ENCODE measurements at places on chromosomes 6 and 20.

- DNase-seq: no peak
Measured at GRCh38 chr6:15674690-15675386, 12.0 kb upstream of the DTNBP1 start.

- DNase-seq: no peak
Measured at GRCh38 chr6:124723671-124724070, 238.6 kb upstream of the RNF217 start.

GRCh38 chr6:98044791-98045470 lies 761.9 kb upstream of the MMS22L start:
- no peak for DNase-seq

- DNase-seq: no peak
Measured at GRCh38 chr6:47525330-47526057, 47.9 kb downstream of the CD2AP start.

DNA sequence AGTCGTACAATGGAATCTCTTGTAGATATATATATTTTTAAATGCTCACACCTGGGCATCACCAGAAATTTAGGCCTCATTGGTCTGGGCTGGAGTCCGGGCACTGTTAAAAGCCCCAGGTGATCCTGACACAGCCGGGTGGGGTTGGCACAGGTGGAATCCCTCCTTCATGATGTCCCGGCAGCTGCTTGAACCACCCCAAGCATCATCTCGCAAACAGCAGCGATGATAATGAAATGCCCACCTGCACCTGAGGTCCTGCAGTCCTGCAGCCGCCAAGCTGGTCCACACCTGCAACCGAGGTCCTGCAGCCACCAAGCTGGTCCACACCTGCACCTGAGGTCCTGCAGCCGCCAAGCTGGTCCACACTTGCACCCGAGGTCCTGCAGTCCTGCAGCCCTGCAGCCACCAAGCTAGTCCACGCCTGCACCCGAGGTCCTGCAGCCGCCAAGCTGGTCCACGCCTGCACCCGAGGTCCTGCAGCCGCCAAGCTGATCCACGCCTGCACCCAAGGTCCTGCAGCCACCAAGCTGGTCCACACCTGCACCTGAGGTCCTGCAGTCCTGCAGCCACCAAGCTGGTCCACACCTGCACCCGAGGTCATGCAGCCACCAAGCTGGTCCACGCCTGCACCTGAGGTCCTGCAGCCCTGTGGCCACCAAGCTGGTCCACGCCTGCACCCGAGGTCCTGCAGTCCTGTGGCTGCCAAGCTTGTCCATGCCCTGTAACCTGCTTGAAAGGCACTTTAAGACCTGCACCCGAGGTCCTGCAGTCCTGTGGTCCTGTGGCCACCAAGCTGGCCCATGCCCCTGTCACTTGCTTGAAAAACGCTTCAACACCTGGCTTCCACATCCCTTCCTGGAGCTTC lies 261.2 kb downstream of the DLL1 start:
- DNase-seq: no peak

- DNase-seq: no peak
Measured at GRCh38 chr6:71375676-71376075, 87.1 kb downstream of the OGFRL1 start.

DNA sequence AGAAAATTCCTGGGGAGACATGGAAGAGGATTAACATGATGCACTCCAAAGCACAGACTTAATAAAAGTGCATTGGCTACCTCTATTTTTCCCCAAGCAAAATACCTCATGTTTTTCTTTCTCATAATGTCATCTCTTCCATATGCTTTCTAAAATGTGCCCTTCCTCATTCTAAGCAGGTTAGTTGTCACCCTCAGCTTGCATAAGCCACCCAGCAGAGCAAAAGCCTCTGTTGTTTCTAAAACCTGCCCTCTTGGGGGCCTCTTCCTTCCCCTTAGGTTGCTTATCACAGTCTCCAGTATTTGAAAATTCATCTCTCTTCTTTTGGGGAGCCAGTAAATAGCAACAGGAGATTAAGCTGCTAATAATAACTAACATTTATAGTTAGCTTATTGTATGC lies 183.6 kb upstream of the FLRT3 start:
- no peak for DNase-seq

- DNase-seq: no peak
Measured at GRCh38 chr20:50861012-50861411, 66.2 kb downstream of the BCAS4 start.

- no peak for DNase-seq
Measured at GRCh38 chr20:31488115-31488514, 13.0 kb downstream of the REM1 start.

GRCh38 chr6:73079611-73079955 lies 145.7 kb downstream of the KHDC1L start:
- DNase-seq: no peak

DNA sequence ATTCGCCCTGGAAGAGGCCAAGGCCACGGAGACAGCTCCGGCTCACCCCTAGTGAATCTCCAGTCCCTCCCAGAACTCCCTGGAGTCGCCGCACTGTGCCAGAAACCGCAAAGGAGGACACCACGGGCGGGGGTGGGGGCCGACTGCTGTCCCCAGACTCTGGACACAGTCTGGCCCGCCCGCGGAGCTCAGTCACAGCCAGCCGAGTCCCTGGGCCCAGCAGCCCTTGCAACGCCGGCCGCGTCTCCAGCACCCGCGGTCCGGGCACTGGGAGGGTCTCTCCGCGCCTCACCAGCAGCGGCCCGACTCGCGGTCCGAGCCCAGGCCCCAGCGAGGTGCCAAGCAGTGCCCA lies 518 bp downstream of the PEX6 start:
- DNase-seq: no peak

DNA sequence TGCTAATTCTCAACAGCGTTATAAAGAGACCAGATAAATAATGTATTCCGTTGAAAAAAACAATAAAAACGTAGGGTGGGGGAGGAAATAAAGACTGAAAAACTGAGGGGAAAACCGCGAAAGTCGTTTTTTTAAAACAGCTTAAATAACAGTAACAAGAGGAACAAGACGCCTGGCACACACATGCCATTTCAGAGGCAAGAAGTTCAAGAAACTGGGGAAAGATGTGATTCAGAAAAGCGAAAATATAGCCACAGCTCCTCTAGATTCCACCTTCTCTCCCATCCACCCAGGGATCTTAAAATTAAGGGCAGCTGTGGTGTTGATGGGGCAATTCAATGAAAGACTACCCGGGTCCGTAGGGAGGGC lies 1.3 kb downstream of the EPB41L2 start:
- DNase-seq: no peak

- DNase-seq: no peak
Measured at GRCh38 chr6:11330413-11330760, 97.9 kb upstream of the NEDD9 start.

DNA sequence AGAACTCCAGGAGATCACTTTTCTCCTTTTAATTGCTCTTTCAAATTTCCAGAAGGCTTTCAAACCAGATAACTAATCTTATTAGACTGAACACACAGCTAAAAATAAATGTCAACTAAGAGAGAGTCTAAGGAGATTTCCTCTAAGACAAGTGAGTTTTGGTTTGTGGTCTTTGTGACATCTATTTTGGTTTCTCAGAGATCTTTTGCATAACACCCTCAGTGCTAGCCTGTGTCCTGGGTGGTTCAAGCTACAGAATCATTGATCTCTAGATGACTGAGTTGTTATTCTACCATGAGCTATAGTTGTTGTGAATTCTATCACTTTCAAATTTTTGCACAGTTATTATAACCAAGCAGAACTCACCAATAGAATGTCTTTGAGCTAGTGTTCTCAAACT lies 49.1 kb upstream of the PLCB4 start:
- no peak for DNase-seq

- DNase-seq: no peak
Measured at GRCh38 chr20:33438481-33438880, 5.1 kb downstream of the SNTA1 start.

DNA sequence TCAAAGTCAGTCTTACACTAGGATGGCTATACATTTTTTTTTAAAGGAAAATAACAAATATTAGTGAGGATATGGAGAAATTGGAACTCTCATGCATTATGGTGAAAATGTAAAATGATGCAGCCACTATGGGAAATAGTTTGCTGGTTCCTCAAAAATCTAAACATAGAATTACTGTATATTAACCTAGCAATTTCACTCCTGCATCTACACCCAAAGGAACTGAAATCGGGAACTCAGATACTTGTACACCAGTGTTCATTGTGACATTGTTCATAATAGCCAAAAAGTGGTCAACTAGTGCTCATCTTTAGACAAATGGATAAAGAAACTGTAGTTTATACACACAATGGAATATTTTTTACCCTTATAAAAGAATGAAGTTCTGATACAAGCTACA lies 110.7 kb downstream of the UTRN start:
- no peak for DNase-seq

GRCh38 chr6:103114582-103114981 lies 1721.1 kb downstream of the GRIK2 start:
- no peak for DNase-seq

GRCh38 chr6:144155529-144155928 lies 5.2 kb downstream of the STX11 start:
- DNase-seq: no peak

GRCh38 chr6:20447581-20448132 lies 46.0 kb downstream of the E2F3 start:
- DNase-seq: no peak

DNA sequence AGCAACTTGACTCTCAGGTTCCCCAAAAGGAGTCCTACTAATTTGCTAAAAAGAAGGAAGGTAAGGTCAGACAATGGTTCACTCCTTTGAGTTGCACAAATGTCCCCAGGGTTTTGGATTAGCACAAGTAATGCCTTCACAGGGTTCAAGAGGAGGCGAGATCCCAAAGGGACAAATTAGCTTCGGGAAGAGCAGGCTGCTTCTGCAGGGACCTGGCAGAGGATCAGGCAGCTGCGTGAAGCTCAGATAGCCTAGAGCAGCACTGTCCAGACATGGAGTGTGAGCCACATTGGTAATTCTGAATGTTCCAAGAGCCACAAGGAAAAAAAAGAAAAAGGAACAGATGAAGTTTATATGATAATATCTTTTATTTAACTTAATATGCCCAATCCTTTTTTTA lies 115.4 kb downstream of the CFAP61 start:
- no peak for DNase-seq

Data from activated CD4-positive, alpha-beta T cell treated with anti-CD3 and anti-CD28 coated beads for 24 hours (primary cell).